ENCODE measurements at places on chromosomes 4 and X. TPM values are rescaled to one million over a fixed set of nuclear protein-coding genes. Genes with fewer than 3 reads are reported as not detected.

GRCh38 chr4:35506161-35506560 is 738.2 kb downstream of the ARAP2 start:
- no peak for DNase-seq

- peak; percentile 60 for DNase-seq
These were observed 157.4 kb downstream of the SHROOM3 start for GRCh38 chr4:76592460-76592859.

- no peak for DNase-seq
These were observed 186.1 kb upstream of the STS start for GRCh38 chrX:6961286-6962005.

ESX1 gene
- not detected for total RNA-seq

All from muscle of leg (tissue), 16 donors.